Kidney (tissue), 22 donors: ENCODE measurements at places on chromosomes 12 and 14.

- no peak for DNase-seq
Observed at GRCh38 chr14:23697680-23698079, 61.5 kb downstream of the DHRS2 start.

DNA sequence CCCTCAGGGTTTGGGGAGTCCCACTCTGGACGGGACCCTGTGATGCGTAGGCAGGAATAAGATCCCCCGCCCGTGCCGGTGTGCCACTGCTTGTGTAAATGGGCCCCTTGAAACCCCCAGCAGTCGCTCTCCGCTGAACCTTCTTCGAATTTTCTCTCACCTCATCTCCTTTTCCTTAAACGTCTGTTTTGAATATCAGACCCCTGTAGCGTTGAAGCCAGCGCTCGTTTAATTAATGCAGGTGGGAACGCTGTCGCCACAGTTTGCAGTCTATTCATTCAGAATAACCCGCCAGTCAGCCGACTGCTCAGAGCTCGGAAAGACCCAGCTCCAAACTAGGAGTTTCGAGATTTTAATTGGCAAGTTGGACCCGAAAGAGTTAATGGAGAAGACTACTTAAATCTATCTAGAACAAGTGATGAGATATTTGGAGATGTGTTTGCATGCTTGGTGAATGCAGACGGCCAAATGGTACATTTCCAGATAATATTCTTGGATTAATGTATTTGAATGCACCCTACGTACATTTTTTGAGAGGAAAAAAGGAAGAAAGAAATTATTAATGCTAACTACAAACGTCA lies 739 bp upstream of the PPP2R5E start:
- no peak for DNase-seq

- no peak for DNase-seq
Observed at GRCh38 chr14:38910092-38910491, 192.9 kb downstream of the SEC23A start.

DNA sequence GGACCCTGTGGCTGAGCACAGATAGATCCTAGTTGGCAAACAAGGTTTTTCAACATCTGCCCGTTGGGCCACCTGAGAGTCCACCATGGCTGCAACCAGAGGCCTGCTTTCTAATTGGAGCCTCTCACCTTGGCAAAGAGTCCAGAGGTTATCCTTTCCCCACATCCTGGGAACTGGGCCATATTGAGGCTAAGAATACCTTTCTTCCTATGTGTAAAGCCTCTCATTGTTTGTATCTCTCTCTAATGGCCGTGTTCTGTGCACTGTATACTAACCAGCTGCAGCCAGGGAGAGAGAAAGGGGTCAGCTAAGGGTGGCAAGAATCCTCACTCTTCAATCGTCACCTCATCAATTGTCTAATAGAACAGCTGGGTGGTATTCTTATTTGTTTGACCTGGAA lies 79.1 kb upstream of the ST8SIA1 start:
- no peak for DNase-seq

GRCh38 chr12:69880571-69880970 lies 55.5 kb downstream of the MYRFL start:
- DNase-seq: no peak

- no peak for DNase-seq
Observed at GRCh38 chr12:78343657-78344056, 513.0 kb downstream of the NAV3 start.

GRCh38 chr12:110639336-110640141 lies 25.6 kb downstream of the TCTN1 start:
- no peak for DNase-seq

- no peak for DNase-seq
Observed at GRCh38 chr12:6871052-6871957, 1.8 kb downstream of the SPSB2 start.

- DNase-seq: no peak
Observed at GRCh38 chr12:28948685-28949084, 200.4 kb upstream of the FAR2 start.

- peak; percentile 84 for DNase-seq
Observed at GRCh38 chr12:3034067-3034750, 43.0 kb upstream of the TSPAN9 start.

- DNase-seq: no peak
Observed at GRCh38 chr14:70905301-70905700, 2.0 kb upstream of the PCNX1 start.

- peak; percentile 58 for DNase-seq
Observed at GRCh38 chr12:53489242-53489864, 9.9 kb downstream of the MAP3K12 start.

DNA sequence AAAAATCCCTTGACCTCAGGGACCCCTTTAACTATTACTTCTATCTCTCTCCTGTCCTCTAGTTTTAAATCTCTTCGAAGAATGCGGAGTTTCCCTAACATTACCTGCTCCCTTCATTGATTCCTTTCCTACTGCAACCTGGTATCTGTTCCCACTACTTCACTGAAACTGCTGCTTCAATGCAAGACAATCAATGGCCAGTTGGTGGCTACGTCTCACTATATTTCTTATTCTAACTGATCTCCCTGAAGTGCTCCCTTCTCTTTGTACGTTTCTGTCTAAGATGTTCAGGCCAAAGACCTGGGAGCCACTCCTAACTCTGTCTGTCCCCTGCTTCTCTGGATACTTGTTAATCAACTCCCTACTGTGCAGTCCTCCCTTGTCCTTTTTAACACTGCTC lies 10.3 kb upstream of the KCNA1 start:
- no peak for DNase-seq

DNA sequence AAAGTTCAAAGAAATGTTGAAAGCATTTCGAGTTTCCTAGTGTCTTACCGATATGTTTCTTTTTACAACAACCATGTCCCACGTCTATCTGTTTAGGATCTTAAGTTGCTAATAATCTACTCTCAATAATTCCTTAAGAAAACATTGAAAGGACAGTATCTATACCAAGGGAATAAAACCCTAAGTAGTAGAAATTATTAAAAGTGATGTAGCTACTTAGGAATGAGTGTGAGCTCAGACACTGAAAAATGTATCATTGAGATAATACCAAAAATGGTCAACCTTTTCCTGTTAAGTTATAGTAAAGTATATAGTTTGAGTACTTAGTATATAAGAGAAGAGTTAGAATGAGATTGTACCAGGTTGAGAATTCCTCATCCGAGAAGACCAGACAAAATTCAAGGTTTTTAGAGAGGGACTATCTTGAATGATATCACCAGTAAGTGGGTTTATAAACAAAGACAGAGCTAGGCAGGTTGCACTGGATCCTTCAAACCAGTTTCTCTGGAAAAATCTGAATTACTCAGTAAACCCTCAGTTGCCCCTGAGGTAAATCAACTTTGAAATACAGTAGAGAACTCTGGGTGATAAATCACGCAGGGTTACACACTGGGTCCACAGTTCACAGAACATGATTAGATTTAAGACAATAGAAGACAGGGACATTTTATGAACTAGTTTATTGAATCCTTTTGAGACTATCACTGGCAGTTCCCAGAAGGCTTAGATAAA lies 96.8 kb downstream of the ERGIC2 start:
- DNase-seq: no peak

DNA sequence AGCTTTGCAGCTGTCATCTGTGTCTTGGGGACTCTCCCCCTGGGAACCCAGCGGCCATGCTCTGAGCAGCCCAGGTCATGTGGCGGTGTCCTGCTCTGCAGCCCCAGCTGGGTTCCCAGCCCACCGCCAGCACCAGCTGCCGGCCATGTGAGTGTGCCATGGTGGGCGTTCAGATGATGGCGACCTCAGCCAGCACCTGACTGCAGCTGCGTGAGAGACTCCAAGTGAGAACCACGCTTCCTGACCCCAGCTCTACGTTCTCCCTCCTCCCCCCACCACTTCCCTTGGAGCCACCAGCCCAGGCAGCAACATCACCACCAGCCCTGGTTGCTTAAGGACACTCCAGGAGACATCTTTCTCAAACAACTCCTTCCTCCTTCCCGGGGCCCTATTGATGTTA lies 68.8 kb downstream of the SLC24A4 start:
- no peak for DNase-seq

- no peak for DNase-seq
Observed at GRCh38 chr14:59015482-59015881, 173.0 kb upstream of the DAAM1 start.

GRCh38 chr12:27667540-27667939 lies 28.7 kb upstream of the REP15 start:
- DNase-seq: no peak

DNA sequence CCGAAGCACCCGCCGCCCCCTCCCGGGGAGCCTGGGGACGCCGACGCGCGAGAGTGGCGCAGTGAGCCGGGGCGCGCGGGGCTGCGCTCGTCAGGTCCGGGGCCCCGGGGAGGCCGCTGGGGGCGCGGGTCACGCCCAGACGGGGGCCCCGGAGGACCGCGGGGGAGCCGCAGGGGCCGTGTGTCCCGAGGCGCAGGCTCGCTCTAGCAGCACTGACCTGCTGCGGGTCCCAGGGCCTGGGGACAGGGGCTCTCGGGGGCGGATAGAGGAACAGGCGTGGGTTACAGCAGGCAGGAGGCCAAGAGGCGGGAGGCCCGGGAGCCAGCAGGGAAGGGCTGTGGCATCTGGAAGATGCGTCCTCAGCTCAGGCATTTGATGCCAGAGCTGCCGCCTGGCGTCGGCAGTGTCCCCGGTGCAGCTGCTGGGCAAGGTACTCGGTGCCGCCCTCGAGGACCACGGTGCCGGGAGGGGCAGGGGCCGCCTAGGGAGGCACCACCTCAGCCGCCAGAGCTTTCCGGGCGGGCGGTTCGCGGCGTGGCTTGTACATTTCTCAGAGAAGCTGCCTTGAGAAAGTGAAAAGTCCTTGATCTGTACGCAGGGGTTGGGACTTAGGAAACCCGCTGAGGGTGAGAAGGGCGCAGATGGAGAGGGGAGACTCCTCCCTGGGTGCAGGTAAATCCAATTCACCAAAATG lies 1.2 kb downstream of the WNT5B start:
- peak; percentile 83 for DNase-seq

- DNase-seq: no peak
Observed at GRCh38 chr12:97309921-97310320, 152.7 kb upstream of the RMST start.

GRCh38 chr12:105106621-105107020 lies 910 bp upstream of the WASHC4 start:
- peak; percentile 26 for DNase-seq

- no peak for DNase-seq
Observed at GRCh38 chr14:90301668-90302090, 30.1 kb downstream of the NRDE2 start.

DNA sequence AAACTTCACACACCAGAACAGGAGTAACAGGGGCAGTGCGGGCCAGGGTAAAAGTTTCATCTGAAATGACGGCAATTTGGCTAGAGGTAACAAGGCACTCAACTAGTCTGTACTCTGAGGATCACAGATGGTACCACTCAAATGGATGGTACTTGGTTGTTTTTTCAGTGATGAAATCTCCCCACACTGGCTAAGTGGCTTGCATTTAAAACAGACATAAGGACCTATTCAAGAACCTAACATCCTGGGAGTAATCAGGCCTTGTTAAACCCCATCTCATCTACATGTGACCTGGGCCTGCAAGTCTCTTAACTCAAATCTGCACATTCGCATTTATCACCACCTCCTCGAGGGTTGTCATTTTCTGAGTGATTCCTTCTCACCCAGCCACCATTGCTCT lies 90.8 kb downstream of the PRKAB1 start:
- DNase-seq: no peak

DNA sequence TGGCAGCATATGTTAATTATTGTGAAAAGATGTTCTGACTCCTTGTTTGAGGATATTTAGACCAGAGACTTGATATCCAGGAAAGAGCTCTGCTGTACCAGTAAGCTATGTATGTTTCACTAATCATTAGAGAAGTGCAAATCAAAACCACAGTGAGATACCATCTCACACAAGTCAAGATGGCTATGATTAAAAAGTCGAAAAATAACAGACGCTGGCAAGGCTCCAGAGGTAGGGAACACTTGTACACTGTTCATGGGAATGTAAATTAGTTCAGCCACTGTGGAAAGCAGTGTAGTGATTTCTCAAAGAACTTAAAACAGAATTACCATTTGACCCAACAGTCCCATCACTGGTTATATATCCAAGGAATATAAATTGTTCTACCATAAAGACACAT lies 171.6 kb downstream of the DPY19L2 start:
- DNase-seq: no peak

- DNase-seq: no peak
Observed at GRCh38 chr14:58738876-58739275, 101.1 kb downstream of the DACT1 start.

DNA sequence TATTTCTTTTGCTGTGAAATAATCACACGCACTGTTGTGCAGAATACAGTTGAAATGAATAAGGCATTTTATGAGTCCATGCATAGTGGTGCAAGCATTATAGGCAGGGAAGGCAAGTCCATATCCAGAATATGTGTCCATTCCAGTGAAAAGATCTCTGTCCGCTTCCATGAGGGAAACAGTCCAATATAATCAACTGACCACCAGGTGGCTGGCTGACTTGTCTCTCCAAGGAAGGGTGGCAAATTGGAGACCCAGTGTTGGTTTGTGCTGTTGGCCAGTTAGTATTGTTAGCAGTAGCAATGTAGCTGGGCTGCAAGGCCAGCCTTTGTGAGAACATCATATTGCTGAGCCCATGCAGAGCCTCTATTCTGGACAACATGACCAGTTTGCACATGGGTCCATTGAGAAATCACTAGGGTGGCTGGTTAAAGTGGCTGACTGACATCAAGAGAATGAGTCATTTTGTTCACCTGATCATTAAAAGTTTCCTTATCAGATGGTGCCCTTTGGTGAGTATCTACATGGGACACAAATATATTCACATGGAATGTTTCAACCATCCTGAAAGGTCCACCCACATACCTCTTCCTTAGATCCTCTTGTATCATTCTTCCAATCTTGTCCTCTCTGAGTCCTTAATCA lies 17.3 kb upstream of the YAF2 start:
- no peak for DNase-seq

DNA sequence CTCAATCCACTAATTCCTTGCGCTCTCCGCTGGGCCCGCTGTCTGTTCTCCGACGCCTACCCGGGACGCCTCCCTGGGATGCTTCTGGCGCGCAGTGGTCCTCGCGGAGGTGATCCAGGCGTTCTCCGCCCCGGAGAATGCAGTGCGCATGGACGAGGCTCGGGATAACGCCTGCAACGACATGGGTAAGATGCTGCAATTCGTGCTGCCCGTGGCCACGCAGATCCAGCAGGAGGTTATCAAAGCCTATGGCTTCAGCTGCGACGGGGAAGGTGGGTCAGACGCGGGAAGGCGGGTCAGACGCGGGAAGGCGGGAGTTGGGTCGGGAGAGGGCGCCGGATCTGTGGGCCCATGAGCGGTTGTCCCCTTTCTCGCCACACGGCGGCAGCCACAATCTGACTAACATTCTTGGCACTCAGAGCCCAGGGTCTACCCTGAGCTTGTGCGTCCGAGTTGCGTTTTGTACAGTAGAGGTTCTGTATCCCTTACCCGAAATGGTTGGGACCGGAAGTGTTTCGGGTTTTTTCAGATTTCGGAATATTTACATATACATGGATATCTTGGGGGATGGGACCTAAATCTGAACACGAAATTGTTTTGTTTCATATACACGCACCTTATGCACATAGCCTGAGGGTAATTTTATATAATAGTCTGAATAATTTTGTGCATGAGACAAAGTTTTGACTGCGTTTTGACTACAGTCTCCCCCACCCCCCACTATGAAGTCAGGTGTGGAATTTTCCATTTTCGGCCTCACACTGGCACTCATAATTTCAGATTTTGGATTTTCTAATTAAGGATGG lies 762 bp downstream of the C12orf57 start:
- peak; percentile 97 for DNase-seq

- no peak for DNase-seq
Observed at GRCh38 chr12:68403296-68403695, 71.1 kb upstream of the MDM1 start.
